Stimulated activated CD4-positive, alpha-beta T cell treated with anti-CD3 and anti-CD28 coated beads, TNF-alpha, amount 100 ng/mL, for 4 hours (primary cell): ENCODE measurements at places on chromosomes 2 and 18.

DNA sequence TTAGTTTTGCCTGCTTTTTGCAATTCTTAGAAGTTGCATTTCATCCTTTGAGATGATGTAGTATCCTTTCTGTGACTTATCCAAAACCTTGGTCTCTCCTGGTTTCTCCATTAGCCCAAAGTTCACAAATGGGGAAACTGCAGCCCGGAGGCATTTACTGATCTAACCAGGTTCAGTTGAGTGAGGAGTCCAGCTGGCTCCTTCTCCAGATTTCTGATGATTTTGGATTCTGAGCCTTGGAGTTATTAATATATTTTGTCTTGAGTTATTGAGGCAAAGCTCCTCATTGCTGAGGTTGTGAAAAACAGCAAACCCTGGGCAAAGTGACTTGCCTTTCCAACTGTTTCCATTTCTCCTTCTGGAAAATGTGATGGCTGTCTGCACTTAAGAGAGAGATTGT lies 1.7 kb downstream of the SLC1A4 start:
- no peak for DNase-seq

GRCh38 chr18:9817286-9817685 lies 68.5 kb upstream of the TXNDC2 start:
- DNase-seq: no peak

- no peak for DNase-seq
These were observed 279.5 kb downstream of the RND3 start for GRCh38 chr2:150207979-150208378.

DNA sequence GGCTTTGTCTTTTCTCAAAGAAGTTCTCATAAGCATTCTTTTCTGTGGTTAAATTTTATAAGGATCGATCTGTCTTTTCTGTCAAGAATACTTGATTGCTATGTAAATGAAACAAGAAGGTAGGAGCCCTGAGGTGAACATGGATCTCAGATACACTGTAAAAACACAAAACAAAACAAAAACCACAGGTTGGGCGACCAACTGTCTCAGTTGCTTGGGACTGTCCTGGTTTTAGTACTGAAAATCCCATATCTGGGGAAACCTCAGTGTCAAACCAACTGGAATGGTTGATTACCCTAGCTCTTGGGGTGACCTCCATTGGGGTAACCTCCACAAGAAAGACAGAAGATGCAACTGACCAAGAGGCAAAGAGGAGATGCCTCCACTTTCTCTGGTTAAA lies 55.8 kb upstream of the TMEM178A start:
- no peak for DNase-seq

GRCh38 chr2:231201475-231201814 lies 3.0 kb downstream of the ARMC9 start:
- no peak for DNase-seq
